Suprapubic skin (tissue), 4 donors: ENCODE measurements at places on chromosomes 5 and 9.
A peak's percentile ranks its signal among the peaks of the same experiment; 100 is the strongest.

- no peak for DNase-seq
Measured at GRCh38 chr5:111782216-111782615, 25.2 kb upstream of the NREP start.

- DNase-seq = no peak
Measured at GRCh38 chr9:87569008-87569509, 71.4 kb downstream of the DAPK1 start.

- DNase-seq = peak; percentile 51
Measured at GRCh38 chr9:134209731-134210311, 45.5 kb upstream of the RNU6ATAC start.

- no peak for DNase-seq
Measured at GRCh38 chr9:16309469-16310271, 560.8 kb downstream of the BNC2 start.

GRCh38 chr5:91668261-91668660 lies 285.1 kb upstream of the ARRDC3 start:
- DNase-seq = no peak

DNA sequence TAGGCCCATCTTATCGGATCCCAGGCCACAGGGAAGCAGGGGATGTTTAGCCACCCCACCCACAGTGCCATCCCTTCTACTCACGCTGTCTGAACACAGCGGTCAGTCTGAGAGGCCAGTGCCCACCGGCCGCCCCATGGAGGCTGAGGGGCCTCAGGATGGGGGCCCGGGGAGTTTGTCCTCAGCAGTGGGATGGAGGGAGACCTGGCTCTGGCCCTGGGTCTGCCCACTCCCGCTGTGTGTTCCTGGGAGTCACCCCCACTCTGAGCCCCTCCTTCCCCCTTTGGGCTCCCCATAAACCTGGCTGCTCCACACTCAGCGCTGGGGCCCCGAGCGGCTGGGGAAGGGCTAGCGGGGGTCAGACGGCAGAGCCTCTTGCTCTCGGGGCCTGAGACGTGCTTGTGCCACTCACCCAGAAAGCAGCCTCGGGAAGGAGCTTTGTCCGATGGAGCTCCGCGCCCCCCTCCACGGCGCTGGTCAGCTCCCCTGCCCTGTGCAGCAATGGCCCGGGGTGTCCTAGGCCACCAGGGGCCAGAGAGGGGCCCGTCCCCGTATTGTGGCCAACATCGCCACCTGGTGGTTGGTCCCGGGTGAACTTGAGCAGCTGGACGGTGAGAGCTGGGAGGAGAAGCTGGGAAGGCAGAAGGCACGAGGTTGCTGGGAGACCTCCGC lies 10.9 kb upstream of the LAMC3 start:
- DNase-seq = no peak

DNA sequence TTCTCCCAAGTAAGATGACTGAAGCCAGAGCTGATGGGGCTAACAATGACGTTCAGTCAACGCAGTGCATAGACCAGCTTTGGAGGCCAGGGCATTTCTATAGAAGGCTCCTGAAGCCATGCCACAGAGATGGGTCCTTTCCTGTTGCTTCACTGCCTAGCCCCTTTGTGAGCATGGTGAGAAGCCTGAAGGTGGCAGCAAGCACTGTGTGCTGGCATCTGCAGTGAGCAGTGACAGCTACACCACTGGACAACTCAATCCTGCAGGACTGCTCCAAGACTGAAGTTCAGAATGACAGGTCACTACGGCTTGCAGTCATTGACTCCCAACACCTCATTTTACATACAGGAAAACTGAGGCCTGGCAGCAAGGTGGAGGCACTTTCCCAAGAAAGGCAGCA lies 229.0 kb downstream of the TSSK1B start:
- DNase-seq = no peak

GRCh38 chr9:131590907-131591844 lies 45.9 kb downstream of the PRRT1B start:
- DNase-seq = peak; percentile 82

- no peak for DNase-seq
Measured at GRCh38 chr5:79346420-79346824, 110.5 kb downstream of the JMY start.

DNA sequence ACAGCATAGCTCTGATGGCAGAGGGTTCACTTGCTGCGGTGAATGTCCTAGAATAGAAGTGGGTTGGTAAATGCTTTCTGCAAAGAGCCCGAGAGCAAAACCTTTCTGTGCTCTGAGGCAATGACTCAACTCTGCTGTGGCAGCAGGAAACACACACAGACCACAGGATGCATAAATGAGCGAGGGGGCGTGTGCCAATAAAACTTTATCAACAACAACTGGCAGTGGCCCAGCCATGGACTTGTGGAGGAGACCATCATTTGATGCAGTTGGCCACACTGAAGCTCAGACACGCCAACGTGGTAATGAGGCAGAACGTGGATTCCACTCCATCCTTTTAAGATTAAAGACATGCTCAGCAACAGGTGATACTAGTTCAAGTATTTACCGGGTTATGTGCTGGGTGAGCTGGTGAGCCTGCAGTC lies 6.8 kb downstream of the MRPL36 start:
- DNase-seq = peak; percentile 48

DNA sequence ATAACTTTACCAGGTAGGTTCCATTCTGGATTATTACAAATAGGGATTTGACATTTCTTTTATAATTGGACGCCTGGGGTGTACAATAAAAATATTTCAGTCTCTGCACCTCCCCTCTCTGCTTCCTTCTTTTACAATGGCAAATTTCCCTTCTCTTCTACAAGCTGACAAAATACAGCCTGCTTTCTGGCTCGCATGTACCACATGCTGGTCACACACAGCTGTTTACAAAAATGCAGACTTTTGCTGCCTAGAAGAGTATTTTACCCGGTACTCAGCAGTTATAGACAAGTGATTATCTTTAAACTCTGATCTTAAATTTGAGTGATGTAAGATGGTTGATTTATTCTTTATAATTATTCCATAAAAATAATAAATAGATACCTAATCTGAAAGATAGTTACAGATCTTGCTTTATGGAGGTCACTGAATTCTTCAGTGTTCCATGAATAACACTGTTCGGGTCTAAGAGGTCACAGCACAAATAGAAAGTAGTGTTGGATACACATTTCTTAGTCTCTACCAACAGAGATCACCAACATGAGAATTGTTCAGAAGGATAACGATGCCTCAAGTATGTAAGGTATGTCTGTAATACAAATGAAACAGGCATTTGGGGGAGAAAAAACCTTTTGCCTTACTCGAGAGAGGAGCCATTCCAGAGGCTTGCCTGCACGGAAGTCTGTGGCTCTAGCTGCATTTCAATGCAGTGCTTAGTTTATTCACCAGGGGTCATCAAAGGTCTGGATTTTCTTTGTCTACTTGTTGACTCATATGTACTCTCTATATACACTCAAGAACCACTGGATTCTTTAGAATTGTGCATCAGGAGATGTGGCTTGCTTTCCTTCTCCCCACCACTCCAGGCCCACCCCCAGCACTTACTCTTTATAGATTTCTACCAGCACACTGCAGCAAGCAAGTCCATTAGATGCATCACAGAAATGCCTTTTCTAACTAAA lies 206.6 kb upstream of the RFX3 start:
- DNase-seq = no peak

DNA sequence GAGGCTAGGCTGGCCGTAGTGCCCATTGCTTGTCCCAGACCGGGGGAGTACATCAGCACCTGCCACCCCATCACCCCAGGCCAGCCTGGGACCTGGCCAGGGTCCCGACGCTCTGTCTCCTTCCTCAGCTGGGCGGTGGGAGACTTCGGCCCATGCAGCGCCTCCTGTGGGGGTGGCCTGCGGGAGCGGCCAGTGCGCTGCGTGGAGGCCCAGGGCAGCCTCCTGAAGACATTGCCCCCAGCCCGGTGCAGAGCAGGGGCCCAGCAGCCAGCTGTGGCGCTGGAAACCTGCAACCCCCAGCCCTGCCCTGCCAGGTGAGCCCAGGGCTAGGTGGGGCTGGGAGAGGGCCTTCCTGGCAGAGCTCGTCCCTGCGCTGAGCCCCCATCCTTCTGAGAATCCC lies 16.5 kb upstream of the CACFD1 start:
- DNase-seq = no peak

DNA sequence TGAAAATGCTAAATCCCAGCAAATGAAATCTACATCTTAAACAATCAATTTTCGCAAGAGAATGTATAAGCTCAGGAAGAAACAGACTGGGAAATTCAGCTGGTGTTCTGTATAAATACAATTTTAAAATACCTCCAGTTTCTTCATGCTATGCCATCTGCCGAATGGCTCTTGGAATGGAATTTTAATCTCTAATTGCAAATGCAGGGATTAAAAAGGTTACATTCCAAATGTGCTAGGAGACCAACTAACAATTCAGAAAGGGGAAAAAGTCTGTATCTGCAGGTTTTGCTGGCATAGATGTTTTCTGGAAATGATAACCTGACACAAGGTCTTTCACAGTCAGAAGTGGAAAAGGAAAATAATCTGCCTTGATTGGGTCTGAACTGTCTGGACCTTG lies 379.7 kb downstream of the MAT2B start:
- no peak for DNase-seq

DNA sequence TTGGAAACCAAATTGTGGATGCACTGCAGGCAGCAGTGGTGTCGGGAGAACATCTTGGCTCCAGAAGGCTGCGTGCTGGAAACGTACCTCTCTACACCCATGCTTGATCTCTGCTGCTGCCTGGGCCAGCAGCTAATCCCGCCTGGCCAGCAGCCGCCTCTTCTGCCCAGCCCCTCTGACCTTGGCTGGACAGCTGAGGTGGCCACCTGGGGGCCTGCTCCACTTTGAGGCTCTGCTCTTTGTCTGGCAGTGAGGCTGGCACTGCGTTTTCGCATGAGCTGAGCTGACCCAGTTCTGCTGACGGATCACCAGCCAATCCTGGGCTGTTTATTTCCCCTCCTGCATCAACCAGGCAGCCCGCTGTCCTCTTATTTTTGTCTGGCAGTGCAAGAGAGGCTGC lies 154.9 kb downstream of the TENT4A start:
- no peak for DNase-seq

GRCh38 chr5:157963244-157963643 lies 104.3 kb upstream of the CLINT1 start:
- no peak for DNase-seq

GRCh38 chr9:87167161-87167560 lies 219.9 kb upstream of the GAS1 start:
- DNase-seq = no peak

DNA sequence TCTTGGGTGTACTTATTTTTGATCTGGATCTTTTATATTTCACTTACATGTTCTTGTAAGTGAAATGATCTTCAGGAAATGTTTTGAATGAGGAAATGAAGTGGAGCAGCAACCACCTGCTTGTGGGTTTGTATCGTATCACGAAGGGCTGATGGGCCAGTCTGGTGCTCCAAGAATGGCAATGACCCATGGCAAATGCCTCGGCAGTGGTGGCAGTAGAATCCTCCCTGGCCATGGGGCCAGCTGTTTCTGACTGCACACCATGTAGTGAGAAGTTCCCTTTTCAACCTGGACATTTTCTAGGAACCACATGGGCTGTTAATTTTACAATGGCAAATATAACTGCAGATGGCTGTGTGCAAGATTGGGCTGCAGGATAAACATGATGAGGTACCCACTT lies 29.9 kb downstream of the MAT2B start:
- DNase-seq = no peak

GRCh38 chr5:14551211-14551610 lies 30.4 kb upstream of the OTULINL start:
- DNase-seq = no peak

DNA sequence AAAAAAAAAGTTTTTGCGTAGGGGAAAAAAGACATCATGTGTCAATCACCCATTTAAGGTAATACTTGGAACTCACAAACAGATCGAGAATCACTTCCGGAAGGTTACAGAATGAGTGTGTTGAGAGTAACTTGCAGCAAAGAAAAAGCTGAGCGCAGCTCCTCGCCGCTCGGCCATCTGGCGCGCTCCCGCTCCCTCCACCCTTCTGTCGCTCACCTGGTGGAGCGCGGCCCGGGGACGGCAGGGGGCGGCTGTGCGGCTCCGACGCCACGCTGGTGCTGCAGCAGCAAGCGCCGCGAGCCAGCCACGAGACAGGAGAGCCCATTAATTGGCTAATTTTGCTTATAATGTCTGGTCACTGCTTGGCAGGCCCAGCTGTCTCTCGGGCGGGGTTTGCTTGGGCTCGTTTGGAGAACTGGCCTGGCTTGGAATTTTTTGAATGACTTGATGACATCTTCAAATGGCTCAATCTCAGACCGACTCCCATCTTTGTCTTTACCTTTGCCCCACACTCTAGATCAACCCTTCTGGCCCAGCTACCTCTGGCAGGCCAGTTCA lies 601.8 kb downstream of the CCDC171 start:
- no peak for DNase-seq
